ENCODE measurements at places on chromosomes 4 and X.

- no peak for DNase-seq
Observed at GRCh38 chr4:4392501-4393183, 5.7 kb downstream of the NSG1 start.

DNA sequence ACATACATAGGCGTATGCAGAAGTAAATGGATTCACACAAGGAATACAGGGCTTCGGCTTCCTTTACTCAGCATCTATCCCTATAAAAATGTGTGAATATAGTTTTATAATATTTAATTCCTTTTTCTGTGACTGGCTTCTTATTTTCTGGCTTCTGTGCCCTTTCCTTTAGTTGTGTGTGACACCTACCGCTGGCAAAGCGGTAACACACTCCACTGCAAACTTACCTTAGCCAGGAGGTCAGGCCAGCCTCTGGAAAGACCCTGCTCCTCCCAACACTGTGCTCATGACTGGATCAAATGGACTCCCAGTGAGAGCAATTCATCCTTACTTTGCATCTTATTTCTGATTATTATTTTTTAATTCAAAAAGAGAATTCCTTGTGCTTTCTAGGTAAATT, 244.2 kb downstream of the ANK2 start:
- DNase-seq: no peak

GRCh38 chrX:95860127-95860526, 824.5 kb upstream of the DIAPH2 start:
- DNase-seq: no peak

DNA sequence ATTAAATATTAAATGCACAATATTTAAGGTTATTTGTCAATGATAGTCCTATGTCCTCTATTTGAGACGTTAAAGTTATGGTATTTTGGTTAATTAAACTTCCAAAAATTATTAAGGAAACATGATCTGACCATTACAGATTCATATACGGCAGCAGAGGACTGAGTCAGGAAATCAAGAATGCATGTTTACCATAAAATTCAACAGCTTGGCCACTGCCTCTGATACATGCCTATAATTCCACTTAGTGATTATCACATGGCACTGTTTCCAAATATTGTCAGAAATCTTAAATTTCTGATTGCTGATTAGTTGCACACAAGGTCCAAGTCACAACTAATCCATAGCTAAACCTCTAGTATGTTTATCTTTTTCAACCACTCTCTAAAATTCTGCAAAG, 232.2 kb upstream of the UGT8 start:
- no peak for DNase-seq

DNA sequence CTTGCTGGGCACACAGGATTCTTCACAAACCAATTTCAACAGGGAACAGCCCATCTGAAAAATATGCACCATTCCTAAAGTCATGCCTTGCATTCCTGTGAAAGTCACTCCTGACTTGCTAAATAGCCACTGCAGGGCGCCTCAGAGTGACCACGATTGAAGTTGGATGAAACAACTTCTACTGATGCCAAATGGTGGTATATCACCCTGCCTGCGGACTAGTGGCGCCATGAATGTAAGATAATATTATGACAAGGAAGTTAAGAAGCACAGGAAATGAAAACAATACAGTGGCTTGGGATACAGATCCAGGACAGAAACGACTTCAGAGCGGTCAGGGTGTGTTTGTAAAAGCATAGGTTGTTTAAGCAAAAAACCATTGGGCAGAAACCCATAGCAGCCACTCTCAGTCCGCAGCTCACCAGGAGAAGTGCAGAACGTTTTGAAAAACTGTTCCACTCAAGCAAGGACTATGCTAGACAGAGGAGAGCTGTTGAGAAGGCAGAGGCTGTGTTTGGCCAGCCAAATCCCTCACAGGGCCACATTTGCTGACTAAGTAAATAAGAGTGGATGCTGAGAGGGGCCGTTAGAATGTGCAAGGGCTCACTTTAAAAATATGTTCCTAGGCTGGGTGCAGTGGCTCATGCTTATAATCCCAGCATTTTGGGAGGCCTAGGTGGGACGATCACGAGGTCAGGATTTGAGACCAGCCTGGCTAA, 250.4 kb downstream of the PTTG2 start:
- no peak for DNase-seq

GRCh38 chr4:26533685-26534084, 43.4 kb upstream of the CCKAR start:
- no peak for DNase-seq

All from stimulated activated CD4-positive, alpha-beta T cell treated with anti-CD3 and anti-CD28 coated beads, Interleukin-12 subunit alpha, Interleukin-12 subunit beta, amount 100 ng/mL, for 24 hours (primary cell).